Stimulated activated naive CD8-positive, alpha-beta T cell treated with anti-CD3 and anti-CD28 coated beads, Interleukin-15, amount 100 ng/mL, for 72 hours (primary cell): ENCODE measurements at places on chromosomes 2 and 18.

- DNase-seq: no peak
Measured at GRCh38 chr2:47016172-47016913, 100.7 kb upstream of the MCFD2 start.

GRCh38 chr2:241116606-241117560 is 14.8 kb upstream of the MTERF4 start:
- DNase-seq: no peak

GRCh38 chr2:61470122-61470951 is 550 bp downstream of the USP34 start:
- DNase-seq: peak; percentile 69

DNA sequence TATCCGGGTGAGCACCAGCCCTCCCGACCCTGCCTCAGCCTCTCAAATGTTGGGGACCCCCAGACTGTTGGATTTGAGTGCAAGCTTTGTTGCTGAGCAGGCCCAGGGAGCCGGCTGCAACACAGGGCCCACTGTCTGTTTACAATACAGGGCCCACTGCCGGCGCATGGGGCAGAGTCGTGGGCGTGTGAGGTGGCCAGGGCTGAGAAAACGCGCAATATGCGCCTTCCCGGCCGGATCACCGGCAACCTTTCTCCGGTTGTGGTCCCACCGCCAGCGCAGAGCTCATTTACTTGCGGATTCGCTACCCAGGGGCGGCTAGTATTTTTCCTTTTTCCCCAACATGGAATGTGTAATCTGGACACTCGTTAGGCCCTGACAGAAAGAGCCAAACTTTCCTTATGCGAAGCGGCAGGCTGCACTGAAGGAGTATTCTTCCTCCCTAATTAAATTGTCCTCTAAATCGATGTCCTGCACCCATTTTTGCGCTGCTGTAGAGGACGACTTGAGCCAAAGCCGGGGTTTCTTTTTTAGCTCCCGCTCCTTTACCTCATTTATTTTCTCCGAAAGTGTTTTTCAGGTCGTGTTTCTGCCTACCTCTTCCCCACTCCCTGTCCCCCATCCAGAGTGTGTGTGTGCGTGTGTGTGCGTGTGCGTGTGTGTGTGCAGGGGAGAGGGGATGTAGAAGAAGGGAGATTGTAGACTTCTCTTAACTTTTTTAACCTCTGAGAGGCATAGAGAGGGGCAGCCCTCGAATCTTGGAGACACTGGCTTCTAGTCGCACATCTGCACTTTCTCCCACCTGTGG is 2.7 kb downstream of the OTX1 start:
- peak; percentile 12 for DNase-seq
